ENCODE measurements at places on chromosomes 11 and 22. TPM values are rescaled to one million over a fixed set of nuclear protein-coding genes. Genes with fewer than 3 reads are reported as not detected.
A peak's percentile ranks its signal among the peaks of the same experiment; 100 is the strongest.

DNA sequence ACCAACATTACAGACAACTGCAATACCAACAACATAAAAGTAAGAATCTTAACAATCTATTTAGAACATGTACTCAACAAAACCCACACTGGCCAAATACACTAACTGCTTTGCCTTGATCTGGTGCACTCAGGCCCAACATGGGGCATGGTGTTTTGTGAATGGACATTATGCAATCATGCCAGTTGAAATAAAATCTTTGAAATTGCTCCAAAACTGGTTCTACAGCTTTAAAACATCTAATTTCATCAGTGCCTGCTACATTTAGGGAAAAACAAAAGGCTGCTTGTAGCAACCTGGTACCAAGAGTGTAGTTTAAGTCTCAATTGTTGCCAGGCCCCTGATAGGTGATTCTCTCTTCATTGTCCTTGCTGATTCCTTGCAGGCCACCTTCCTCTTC is 3.3 kb upstream of the CTR9 start:
- DNase-seq: no peak

DNA sequence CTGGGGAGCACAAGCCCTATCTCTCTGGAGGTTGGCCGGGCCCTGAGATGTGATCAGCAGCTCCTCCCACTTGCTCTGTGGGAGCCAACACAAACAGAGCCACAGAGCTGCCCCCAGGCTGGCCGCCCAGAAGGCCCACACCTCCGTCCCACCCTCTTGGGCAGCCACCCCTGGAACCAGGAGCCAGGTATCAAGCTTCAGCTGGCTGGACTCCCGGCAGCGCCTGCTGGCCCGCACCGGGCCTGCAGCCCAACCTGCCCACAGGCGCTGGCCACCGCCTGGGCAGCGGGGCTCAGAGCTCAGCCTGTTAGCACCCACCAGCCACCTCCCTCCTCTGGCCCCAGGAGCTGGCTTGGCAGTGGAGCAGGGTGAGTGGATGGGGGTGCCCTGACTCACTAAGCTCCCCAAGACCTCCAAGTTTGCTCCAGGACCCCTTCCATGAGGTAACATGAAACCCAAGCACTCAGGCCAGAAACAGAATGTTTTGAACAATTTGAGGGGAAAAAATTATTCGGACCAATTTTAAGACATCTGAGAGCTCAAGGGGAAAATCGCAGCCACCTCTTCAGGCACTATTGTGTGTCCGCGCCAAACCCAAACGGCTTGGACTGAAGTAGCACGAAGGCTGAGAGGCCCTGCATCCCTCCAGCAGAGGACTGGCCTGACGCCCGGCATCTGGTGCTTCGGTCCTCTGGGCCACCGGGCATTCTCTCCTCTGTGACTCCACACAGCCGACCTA is 450.8 kb downstream of the SOX6 start:
- DNase-seq: no peak

DNA sequence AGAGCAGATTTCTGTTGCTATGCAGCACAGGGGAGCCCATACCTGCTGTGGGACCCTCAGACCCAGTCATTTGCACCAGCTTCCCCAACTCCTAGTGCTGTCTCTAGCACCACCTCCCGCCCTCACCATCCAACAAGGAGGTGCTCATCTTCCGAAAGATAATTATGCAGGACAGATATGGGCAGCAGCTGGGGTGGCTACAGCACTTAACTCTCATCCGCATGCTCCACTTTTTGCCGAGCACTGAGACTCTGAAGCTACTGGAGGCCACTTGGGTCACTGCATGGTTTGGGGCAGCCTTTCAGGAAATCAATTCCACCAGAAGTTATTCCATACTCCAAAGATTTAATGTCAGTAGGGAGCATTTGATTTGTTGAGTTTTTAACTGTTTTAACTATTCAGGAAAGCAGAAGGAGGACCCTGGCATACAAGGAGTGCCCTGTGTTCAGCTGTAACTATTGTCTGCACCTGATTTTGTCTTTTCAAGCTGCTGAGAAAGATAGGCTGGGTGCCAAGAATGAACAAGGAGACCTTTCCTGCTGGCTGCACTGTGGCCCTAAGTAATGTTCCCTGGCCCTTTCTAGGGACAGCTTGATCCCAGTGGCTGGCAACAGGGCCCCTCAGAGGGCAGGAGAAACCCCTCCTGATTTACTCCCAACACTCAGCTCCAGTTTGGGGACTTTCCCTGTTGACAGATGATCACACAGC is 67.3 kb upstream of the CSNK2A3 start:
- DNase-seq: no peak

DNA sequence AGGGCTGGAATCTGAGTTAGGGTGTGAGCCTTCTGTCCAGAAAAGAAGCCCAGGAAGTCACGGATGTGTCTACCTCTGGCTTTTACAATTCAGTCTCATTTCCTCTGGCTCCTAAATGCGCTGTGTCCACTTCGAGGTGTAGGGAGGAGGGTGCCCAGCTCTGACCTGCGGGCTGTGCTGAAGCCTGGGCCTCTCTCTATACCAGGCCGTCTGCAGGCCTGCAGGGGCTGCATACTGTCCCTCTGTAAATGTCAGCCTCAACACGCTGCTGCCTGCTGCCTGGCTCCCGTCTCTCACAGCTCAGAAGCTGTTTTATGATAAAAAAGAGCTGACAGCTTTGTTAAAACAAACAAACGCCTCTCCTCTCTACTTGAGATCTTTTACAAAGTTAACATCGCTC is 14.5 kb downstream of the ARVCF start:
- no peak for DNase-seq

DNA sequence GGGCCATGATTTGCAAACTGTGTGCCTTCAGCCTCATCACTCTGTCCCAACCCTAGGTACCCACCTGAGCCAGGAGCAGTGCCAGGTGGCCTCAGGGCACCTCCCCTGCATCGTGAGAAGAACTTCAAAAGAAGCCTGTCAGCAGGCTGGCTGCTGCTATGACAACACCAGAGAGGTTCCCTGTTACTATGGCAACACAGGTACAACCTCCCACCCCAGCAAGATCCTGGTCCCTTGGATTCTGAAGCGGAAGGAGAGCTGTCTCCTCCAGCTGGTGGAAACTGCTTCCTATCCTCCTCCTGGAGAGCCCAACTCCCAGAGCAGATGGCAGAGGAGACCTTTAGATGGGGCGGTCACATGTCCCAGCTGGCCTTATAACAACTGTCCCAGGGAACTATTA is 2.9 kb downstream of the ZP1 start:
- DNase-seq: peak; percentile 32

GRCh38 chr11:85347291-85347690 is 279.9 kb downstream of the DLG2 start:
- DNase-seq: no peak

GRCh38 chr11:133797554-133797953 is 47.8 kb downstream of the SPATA19 start:
- no peak for DNase-seq

DNA sequence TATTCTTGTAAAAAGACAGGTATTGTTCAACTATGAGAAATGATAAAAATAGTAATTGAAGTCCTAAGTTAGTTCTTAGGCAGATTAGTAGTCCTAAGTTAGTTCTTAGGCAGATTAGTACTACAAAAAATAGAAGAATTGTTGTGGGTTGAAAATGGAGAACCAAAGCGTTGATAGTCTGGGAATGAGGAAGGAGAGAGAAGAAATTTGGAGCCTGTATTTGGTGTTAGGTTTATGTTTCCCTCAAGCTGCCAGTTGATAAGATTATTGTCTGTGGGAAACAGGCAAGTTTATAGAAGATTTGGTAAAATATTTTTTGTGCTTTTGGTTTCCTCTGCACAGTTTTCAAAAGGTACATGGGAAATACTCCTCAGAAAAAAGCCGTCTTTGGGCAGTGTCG is 3.6 kb downstream of the BCO2 start:
- DNase-seq: no peak

GRCh38 chr22:26038365-26038764 is 130.9 kb upstream of the SEZ6L start:
- DNase-seq: no peak

DNA sequence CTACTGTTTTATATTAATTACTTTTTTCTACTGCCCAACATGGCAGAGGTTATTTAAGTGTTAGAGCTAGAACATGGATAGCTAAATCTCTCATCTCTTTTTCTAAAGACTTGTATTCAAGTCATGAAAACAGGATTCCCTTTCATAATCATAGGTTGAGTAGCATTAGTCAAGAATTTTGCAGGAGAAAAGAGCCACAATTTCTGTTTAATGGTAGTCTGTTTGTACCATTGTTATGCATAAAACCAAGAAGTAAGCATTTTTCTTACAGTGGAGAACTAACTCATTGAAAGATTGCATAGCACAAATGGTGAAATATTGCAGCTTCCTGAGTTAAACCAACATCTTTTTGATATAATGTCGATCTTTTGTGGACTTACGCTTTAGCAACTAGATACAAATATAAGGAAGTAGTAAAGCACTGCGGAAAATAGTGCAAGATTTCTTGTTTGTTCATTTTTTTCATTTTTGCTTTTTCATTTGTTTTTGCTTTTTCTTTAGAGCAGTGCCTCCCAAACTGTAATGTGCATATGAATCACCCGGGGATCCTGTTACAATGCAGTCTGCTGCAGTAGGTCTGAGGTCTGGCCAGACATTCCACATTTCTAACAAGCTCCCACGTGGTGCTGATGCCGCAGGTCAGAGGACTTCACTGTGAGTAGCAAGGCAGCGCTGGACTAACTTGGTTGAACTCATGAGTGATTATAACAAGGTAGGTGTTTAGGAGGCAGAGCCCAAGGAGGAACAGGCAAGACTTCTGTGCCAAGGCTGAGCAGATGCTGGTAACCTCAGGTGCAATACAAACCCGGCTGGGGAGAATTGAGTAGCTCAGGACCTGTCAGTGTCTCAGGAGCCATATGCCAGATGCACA is 4.6 kb downstream of the ETS1 start:
- DNase-seq: peak; percentile 59

- DNase-seq: peak; percentile 57
Measured at GRCh38 chr11:69511358-69512055, 30.0 kb downstream of the LINC01488 start.

GRCh38 chr11:119796363-119797060 is 67.5 kb upstream of the NECTIN1 start:
- no peak for DNase-seq

GRCh38 chr22:19039796-19040280 is 82.4 kb downstream of the DGCR2 start:
- DNase-seq: peak; percentile 30

- no peak for DNase-seq
Measured at GRCh38 chr11:83744620-83745192, 458.5 kb upstream of the CCDC90B start.

GRCh38 chr11:65700399-65700798 is 11.7 kb upstream of the KAT5 start:
- DNase-seq: no peak

- DNase-seq: no peak
Measured at GRCh38 chr11:19802773-19803293, 90.2 kb downstream of the NAV2 start.

DNA sequence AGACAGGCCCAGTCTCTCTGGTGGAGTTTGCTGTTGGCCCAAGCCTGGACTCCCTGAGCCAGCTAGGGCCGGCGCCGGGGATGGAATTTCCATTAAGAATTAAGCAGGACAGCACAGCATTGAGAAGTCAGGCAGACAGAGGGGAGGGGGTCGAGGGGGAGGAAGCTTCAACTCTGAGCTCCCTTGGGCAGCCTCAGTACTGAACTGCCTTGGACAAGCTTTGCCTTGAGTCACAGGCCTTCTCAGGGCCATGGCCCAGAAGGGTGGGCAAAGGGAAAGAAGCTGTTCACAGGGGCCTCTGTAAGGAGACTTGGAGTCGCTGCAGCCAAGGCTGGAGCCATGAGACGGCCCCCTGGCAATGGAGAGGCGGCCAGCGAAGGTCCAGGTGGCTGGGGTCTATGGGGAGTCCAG is 2.6 kb upstream of the INSC start:
- no peak for DNase-seq

DNA sequence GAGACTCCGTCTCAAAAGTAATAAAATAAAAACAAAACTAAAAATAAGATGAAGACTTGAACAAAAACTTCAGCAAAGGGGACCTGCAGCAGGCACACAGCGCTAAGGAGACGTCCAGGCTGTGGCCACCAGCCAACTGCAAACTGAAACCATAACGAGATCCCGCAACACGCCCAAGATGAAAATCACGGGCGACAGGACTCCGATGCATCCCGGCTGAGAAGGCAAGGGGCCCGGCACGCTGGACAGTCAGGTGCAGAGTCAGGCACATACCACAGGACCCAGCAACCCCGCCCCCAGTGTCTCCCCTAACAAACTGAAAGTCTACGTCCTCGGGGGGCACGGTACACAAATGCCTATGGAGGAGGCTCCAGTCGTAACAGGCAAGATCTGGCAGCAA is 9.2 kb downstream of the HRAS start:
- DNase-seq: no peak

GRCh38 chr11:77806993-77807392 is 13.5 kb downstream of the RSF1 start:
- no peak for DNase-seq

DNA sequence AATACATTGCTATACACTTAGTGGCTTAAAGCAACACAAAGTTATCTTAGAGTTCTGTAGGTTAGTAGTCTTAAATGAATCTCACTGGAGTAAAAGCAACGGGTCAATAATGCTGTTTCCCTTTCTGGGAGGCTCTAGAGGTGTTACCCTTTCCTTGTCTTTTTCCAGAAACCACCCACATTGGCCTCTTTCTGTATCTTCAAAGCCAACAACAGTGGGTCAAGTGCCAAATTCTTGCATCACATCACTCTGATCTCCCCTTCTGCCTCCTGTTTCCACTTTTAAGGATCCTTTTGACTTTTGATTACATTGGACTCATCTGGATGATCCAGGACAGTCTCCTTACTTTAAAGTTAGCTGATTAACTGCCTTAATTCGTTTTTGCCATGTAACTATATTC is 93.6 kb downstream of the DDX10 start:
- DNase-seq: no peak

- peak; percentile 74 for DNase-seq
Measured at GRCh38 chr22:19579880-19580279, 55.7 kb upstream of the CLDN5 start.

OR51B2 gene
- total RNA-seq: not detected

SYCE3 gene
- total RNA-seq: not detected

TNNT3 gene
- 17.2 TPM for total RNA-seq

AIFM3 gene
- total RNA-seq: 1.9 TPM

SLC5A12 gene
- under 0.01 TPM for total RNA-seq

SPDYC gene
- not detected for total RNA-seq

MYRF gene
- under 0.01 TPM for total RNA-seq

TBX1 gene
- 1.7 TPM for total RNA-seq

CST6 gene
- not detected for total RNA-seq

ARHGAP8 gene
- 1.1 TPM for total RNA-seq

SCN4B gene
- total RNA-seq: 1.4 TPM

TMEM223 gene
- 22.1 TPM for total RNA-seq

APOA4 gene
- not detected for total RNA-seq

NARS2 gene
- 13.7 TPM for total RNA-seq

OR56A1 gene
- total RNA-seq: under 0.01 TPM

DPAGT1 gene
- total RNA-seq: 16.6 TPM
